ENCODE measurements at places on chromosomes 2 and 18.

DNA sequence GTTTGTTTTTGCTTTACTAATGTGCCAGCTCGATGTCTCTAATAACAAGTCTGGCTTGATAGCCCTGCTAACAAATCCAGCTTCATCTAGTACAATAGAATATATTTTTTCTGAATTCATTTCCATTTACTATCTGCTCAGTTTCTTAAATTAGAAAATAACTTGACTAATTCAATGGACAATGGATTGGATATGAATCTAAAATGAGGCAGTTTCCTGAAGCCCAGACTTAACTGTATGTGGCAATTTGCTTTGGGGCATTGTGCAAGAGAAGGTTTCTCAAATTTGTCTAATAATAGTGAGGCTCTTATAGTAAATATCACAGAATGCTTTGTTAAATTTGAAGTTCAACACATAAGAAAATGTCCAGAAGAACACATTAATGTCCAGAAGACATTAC, 25.8 kb downstream of the CALCRL start:
- DNase-seq: no peak

DNA sequence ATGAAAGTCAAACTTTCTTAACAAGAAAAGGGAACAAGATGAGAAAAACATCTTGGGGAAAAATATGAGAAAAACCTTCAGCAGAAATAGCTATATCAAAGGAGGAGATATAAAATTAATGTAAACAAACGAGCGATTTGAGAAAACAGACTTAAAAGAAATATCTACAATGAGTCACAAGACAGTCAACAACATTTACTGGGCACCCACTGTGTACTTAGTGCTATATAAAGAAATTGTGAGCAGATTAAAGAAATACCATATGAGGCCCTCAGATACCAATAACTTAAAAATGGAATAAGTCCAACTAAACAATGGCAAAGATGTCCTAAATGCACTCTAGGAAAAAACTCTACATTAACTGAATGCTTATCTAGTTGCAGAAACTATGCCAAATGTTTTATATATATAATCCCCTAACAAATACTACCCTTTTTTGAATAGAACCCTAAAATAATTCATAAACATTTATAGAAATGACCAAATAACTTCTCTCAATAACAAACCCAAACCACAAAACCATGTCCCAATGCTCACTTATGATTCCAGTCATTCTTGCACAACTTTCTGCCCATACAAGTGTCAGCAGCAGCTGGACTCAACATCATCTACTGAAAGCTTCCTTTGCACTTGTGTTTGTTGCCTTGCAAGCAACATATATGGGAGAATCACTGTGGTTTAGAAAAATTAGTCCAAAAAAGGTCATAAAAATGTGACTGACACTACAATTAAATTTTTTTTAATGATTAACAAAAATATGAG, 83.5 kb downstream of the COBLL1 start:
- DNase-seq: no peak

DNA sequence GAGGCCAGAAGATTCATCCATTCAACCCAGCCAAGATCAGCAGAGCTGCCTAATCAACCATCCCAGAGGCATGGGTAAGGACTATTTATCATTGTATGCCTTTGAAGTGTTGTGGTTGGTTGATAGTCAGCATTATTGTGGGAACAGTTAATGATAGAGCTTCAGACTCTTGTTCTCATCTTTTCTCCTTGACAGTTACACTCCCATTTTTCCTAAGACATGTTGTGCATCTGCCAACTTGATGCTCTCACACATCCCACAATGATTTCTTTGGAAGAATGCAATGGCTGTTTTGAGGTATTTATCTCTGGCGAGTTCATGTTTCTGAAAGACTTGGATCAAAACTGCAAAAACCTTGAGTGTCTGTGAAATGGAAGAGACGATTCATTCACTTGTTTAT, 55.4 kb downstream of the FASTKD2 start:
- DNase-seq: no peak

- no peak for DNase-seq
Measured at GRCh38 chr18:37661478-37661877, 95.9 kb upstream of the CELF4 start.

- no peak for DNase-seq
Measured at GRCh38 chr2:11071211-11071610, 84.1 kb upstream of the SLC66A3 start.

DNA sequence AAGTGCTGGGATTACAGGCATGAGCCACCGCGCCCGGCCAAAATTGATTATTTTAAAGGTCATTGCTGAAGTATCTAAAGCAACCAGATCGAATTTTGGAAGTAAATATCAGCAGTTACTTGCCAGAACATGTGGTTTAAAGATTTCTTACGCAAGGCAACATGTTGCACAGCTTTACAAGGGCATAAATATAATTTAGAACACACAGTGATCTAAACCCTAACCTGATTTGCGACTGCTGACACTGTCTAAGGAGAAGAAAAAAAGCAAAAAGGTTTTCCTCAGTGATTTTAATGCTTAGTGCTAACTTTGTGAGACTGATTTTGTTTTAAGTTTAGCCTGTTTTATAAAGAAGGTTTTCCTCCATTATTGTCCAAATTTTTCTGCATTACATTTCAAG, 569.9 kb upstream of the LINC00305 start:
- no peak for DNase-seq

DNA sequence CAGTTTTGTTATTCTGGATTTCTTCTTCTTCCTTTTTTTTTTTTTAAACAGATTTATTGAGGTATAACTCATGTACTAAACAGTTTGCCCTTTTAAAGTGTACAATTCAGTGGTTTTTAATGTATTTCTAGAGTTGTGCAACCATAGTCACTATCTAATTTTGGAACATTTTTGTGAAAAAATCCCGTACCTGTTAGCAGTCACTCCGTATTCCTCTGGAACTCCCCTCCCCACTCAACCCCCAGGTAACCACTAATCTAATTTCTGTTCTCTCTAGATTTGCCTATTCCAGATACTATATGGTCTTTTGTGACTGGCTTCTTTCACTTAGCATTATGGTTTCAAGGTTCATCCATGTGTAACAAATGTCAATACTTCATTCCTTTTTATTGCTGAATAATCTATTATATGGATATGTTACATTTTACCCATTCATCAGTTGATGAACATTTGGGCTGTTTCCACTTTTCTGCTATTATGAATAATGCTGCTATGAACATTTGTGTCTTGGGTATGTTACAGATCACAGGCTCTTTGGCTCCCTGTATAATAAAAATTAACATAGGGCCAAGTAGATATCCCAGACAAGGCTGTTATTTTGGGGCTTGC, 21.9 kb downstream of the EHBP1 start:
- DNase-seq: no peak

GRCh38 chr2:233208382-233209116, 42.9 kb upstream of the ATG16L1 start:
- DNase-seq: no peak

GRCh38 chr2:232874677-232875223, 4.7 kb downstream of the SNORC start:
- no peak for DNase-seq

GRCh38 chr2:134362152-134362668, 108.3 kb downstream of the MGAT5 start:
- DNase-seq: no peak

- DNase-seq: no peak
Measured at GRCh38 chr2:148501545-148501944, 143.0 kb upstream of the EPC2 start.

DNA sequence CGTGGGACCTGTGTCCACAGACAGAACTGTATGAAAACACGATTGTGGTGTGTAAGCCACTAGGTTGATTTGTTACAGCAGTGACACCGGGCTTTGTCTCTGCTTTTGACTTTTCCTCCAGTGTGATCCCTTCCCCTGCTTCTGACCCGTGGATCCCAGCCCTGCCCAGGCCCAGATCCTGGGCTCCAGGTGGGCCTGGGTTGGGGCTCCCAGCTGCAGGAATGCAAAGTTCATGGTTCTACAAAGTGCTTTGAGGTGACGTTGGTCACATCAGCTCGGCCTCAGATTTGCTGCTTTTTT, 26.8 kb downstream of the HPCAL1 start:
- DNase-seq: no peak

- DNase-seq: no peak
Measured at GRCh38 chr2:235740821-235741220, 247.0 kb downstream of the AGAP1 start.

DNA sequence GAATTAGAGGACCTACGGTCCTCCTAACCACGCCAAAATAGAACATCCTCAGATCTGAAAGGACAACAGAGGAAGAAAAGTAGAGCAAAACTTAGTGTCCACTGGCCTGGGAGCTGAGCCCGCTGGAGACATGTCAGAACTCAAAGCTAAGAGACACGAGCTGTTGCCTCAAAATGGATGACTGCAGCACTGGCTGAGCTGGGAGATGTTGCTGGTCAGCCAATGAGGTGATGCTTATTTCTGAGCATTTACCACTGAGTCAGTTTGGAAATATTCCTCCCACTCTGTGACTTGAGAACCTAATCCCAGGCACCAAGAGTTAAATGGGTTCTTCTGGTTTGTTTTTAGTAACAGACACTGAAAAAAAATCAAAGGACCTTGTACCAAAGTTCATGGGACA, 32.6 kb downstream of the FBXO15 start:
- no peak for DNase-seq

DNA sequence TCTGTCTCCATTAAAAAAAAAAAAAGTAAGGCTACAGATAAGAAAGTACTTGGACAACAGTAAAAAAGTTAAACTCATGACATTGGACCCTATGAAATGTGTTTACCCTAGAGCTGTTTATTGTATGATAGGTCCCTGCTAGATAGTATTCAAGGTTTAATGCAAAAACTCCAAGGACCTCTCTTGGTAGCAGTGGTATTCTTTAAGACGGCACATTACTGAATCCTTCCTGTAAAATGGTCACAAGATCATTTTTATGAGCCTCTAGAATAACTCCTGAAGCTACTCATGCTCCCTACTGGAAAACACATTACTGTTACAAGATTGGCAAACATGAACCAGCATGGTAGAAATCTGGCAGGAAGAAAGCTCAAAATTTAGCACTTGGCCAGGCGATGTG, 38.8 kb downstream of the GALM start:
- no peak for DNase-seq

DNA sequence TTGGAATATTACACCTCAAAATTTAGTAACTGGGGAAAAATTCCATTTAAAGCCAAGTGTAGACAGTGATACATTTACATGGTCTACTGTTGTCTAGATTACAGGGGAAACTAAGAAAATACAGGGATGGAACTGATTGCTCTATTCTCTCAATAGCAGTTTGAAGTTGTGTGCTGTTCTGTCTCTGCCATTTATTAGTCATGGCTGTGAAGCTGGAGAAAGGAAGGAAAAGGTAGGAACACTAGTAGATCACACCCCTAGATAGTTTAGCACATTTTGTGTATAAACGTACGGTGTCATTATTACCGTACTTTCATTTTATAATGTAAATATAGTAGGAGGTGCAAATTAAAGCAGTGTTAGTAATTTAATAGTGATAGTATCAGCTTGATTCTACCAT, 170.5 kb downstream of the PHLPP1 start:
- DNase-seq: no peak

GRCh38 chr2:233311241-233311926, 3.8 kb downstream of the SAG start:
- no peak for DNase-seq

GRCh38 chr2:120331903-120332302, 14.0 kb upstream of the INHBB start:
- no peak for DNase-seq

- no peak for DNase-seq
Measured at GRCh38 chr18:49922228-49922627, 108.9 kb upstream of the ACAA2 start.

GRCh38 chr2:202375033-202375608, 1.0 kb upstream of the BMPR2 start:
- DNase-seq: no peak

DNA sequence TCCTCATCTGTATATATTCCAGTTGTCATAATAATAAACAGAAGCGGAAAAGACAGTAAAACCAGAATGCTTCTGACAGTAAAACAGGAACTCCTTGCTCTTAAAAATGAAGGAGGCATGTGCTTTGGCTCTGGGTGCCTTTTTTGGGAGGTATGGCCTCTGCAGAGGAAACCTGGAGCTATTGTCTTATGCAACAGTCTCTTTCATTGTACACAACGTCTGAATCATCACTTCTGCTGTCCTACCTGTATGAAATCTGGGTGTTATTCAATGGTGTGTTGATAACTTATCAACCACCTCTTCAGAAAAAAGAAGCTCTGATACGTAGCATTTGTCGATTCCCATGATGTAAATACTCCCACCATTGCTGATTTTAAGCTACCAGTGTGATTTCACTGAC, 64.8 kb downstream of the CDCA7 start:
- DNase-seq: no peak

DNA sequence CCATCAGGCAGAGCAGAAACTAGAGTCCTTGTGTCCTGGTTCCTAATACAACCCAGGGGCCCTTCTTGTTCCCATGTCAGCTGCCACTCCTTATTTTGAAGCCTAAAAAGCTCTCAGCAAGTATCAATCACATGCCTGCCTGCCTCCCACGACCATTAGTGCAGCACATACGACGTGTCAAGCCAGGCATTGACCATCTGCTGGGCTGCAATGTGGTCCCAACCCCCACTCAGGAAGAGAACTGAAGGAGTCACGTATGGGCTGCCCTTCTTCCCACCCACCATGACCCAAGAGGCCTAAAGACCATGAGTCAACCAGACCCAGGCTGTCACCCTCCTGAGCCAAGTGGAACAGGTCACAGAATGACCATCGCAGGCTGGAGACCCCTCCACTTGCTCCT, 98.8 kb downstream of the KLHL29 start:
- DNase-seq: no peak

GRCh38 chr2:74693213-74693612, 39.2 kb downstream of the SEMA4F start:
- no peak for DNase-seq

DNA sequence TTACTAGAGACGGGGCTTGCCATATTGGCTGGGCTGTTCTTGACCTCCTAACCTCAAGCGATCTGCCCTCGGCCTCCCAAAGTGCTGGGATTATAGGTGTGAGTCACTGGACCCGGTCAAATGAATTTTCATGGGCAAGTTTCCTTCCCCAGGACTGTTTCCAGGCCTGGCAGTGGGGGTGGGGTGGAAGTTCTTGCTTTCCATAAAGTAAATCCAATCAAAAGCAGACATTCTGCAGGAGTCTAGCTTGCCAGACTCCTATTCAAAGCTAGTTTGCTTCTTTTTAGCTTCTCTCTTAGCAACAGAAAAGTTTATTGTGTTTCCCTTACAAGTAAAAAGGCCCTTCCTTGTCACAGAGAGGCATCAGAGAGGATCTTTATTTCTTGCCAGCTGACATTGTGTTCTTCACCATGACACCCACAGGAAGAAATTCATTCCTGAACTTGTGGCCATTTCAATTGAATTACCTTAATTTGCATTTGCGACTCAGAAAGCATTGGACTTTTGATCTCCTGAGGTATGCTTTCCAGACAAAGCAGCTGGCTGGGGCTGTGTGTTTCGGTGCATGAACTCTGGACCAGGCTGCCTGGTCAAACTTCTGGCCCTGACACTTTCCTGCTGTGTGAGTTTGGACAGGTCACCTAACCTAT, 37.9 kb downstream of the LYPD1 start:
- no peak for DNase-seq

- no peak for DNase-seq
Measured at GRCh38 chr2:79630060-79630459, 117.2 kb downstream of the CTNNA2 start.
